ENCODE measurements at places on chromosomes 2 and 18.

- H3K36me3 ChIP-seq: peaks cover 33% of the 10 kb centered on the region
- no peaks in the 10 kb centered on the region for H3K4me1 ChIP-seq
- no peak overlapping the region for H3K4me3 ChIP-seq
- no peaks in the 10 kb centered on the region for H3K27me3 ChIP-seq
- no peak for DNase-seq
Measured at GRCh38 chr2:190366248-190366753, 22.9 kb downstream of the INPP1 start.

- H3K4me3 ChIP-seq: no peak overlapping the region
- H3K4me1 ChIP-seq: no peaks in the 10 kb centered on the region
- no peaks in the 10 kb centered on the region for H3K27me3 ChIP-seq
- peak; percentile 69 for DNase-seq
Measured at GRCh38 chr18:63963615-63964256, 6.1 kb upstream of the SERPINB8 start.

GRCh38 chr2:15984368-15985255, 44.3 kb downstream of the MYCN start:
- H3K4me3 ChIP-seq: no peak overlapping the region
- no peaks in the 10 kb centered on the region for H3K4me1 ChIP-seq
- no peak overlapping the region for H3K27ac ChIP-seq
- no peak for DNase-seq
- H3K36me3 ChIP-seq: no peaks in the 10 kb centered on the region
- no peaks in the 10 kb centered on the region for H3K27me3 ChIP-seq

GRCh38 chr2:17813742-17814473, 2.4 kb upstream of the MSGN1 start:
- peak overlapping the region; percentile 67 for H3K27ac ChIP-seq
- no peak overlapping the region for H3K4me3 ChIP-seq
- no peak for DNase-seq
- no peaks in the 10 kb centered on the region for H3K36me3 ChIP-seq

DNA sequence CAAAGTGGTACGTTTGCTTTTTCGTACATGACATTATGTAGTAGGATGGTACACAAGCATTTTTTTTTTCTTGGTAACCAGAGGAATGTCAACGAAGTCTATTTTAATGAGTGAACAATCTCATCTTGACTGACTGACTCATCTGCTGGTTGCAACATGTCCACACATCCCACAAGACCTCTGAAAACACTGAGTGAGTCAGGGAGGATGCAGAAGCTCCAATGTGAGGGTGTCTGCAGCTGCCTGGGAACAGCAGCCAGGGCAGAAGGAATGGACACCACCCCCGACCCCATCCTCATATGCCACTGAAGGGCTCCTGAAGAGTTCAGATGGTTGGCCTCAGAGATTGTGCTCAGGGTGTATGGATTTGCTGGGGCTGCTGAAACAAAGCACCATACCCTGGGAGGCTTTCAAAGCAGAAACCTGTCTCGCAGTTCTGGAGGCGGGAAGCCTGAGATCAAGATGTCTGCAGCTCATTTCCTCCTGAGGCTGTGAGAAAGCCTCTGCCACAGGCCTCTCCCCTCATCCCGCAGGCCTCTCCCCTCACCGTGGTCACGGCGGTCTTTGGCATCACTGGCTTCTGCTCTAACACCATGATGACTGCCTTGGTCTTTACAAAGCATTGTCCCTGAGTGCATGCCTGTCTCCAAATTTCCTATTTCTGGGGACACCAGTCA, 124.6 kb downstream of the LRATD1 start:
- no peak for DNase-seq
- H3K36me3 ChIP-seq: no peaks in the 10 kb centered on the region
- H3K4me3 ChIP-seq: no peak overlapping the region
- H3K27me3 ChIP-seq: no peaks in the 10 kb centered on the region
- no peaks in the 10 kb centered on the region for H3K4me1 ChIP-seq
- no peak overlapping the region for H3K27ac ChIP-seq

- DNase-seq: no peak
- H3K27me3 ChIP-seq: no peaks in the 10 kb centered on the region
- H3K27ac ChIP-seq: no peak overlapping the region
- no peaks in the 10 kb centered on the region for H3K4me1 ChIP-seq
Measured at GRCh38 chr2:42296226-42296625, 64.8 kb downstream of the COX7A2L start.

GRCh38 chr2:181546086-181546485, 88.9 kb downstream of the ITGA4 start:
- H3K4me3 ChIP-seq: no peak overlapping the region
- no peak overlapping the region for H3K27ac ChIP-seq
- no peaks in the 10 kb centered on the region for H3K27me3 ChIP-seq
- H3K36me3 ChIP-seq: no peaks in the 10 kb centered on the region

DNA sequence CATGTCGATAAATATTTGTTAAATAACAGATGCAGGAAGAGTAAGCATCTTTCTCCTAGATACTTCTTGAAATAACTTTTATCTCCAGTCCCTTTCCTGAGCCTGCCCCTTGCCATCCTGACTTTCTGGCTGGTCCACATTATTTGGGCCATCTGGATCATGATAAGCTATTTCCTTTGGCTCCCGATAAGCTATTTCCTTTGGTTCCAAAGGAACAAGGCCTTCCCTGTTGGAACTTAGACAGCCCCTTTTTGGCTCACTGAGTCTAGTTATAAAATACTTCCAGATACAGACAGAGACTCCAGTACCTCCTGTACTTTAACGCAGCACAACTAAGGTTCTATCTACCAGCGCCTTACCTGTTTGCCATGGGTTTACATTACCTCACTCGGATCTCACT, 205.3 kb upstream of the CCDC150 start:
- no peaks in the 10 kb centered on the region for H3K36me3 ChIP-seq
- H3K27ac ChIP-seq: no peak overlapping the region
- H3K4me3 ChIP-seq: no peak overlapping the region
- DNase-seq: no peak
- H3K27me3 ChIP-seq: no peaks in the 10 kb centered on the region

DNA sequence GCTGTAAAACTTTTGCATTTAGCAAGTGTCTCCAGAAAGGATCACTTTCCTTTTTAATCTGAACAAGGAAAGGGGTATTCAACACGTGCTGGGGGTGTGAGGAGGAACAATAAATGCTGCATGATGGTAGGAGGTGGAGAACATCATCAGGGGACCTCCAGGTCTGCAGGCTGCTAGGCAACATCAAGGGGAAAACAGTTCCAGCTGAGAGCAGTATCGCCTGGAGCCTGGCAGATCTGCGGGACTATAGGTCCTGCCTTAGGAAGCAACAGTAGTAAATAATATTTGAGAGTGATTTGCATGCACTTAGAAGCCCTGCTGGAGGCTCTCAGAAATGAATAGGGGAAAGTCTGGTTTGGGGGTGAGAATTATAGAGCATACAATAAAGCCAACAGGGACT, 175.6 kb downstream of the SUCLG1 start:
- H3K27me3 ChIP-seq: no peaks in the 10 kb centered on the region
- no peak overlapping the region for H3K4me3 ChIP-seq
- no peaks in the 10 kb centered on the region for H3K4me1 ChIP-seq
- H3K27ac ChIP-seq: no peak overlapping the region

DNA sequence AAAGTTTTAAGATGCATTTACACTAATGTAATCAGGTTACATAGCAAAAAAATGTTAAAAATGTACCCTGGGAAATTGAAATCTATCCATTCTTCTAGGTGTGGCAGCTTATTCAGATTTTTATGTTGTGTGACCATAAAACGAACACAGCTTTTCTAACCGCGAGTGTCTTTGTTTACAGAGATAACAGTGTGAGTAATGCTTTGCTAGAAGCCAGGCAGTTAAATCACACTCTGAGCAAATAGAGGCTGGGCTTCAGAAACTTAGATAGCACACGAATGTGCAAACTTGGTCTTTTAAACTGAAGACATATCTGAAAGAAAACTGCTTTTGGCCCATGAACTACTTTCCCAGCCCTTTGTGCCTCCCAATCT, 116.1 kb downstream of the SPTBN1 start:
- peaks cover 15% of the 10 kb centered on the region for H3K4me1 ChIP-seq
- no peaks in the 10 kb centered on the region for H3K27me3 ChIP-seq
- no peak for DNase-seq
- no peak overlapping the region for H3K4me3 ChIP-seq
- no peaks in the 10 kb centered on the region for H3K36me3 ChIP-seq

GRCh38 chr18:46156843-46157242, 52.7 kb downstream of the HAUS1 start:
- no peak overlapping the region for H3K4me3 ChIP-seq
- DNase-seq: no peak
- no peaks in the 10 kb centered on the region for H3K4me1 ChIP-seq
- H3K27me3 ChIP-seq: no peaks in the 10 kb centered on the region

GRCh38 chr18:74356959-74357358, 41.3 kb downstream of the C18orf63 start:
- H3K27me3 ChIP-seq: no peaks in the 10 kb centered on the region
- H3K4me3 ChIP-seq: no peak overlapping the region
- H3K36me3 ChIP-seq: no peaks in the 10 kb centered on the region
- H3K27ac ChIP-seq: no peak overlapping the region

GRCh38 chr2:237451643-237452469, 35.2 kb upstream of the MLPH start:
- H3K36me3 ChIP-seq: no peaks in the 10 kb centered on the region
- H3K4me1 ChIP-seq: peaks cover 33% of the 10 kb centered on the region
- no peak for DNase-seq
- no peak overlapping the region for H3K4me3 ChIP-seq

DNA sequence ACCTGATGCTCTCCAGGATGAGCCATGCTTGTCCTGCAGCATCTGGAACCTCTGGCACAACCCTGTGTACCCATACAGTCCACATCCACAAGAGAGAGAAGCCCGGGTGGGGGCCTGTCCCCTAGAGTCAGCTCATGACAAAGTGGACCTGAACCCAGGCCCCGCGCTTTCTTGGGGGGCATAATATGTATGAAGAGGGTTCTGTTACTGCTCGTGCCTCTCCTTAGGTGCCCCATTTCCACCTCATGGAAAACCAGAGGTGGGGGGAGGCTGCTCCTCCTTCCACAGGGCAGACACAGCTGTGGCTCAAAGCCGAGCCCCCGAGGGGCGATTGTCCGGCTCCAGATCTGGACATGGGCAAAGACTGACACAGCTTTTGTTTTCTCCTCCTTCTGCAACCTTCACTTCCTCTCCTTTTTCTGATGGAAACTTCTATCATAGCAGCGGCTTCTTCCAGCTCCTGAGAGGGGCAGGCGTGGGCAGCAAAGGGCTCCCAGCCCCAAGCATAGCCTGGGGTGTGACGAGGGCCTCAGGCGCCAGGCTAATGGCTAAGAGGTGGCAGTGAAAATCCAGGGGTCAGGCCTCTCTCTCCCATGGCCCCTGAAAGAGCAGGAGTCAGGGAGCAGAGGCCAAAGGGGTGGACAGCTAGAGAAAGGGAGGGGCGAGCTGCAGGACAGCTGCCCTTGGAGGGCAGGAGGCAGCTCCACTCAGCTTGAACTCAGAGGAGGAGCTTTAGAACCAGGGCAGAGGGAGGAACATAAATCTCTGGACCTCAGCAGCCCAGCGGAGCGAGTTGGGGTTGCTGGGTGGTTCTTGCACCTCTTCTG, 155.5 kb downstream of the ZFP36L2 start:
- H3K36me3 ChIP-seq: no peaks in the 10 kb centered on the region
- H3K4me3 ChIP-seq: no peak overlapping the region
- H3K27me3 ChIP-seq: no peaks in the 10 kb centered on the region
- peak overlapping the region; percentile 57 for H3K27ac ChIP-seq
- DNase-seq: no peak

DNA sequence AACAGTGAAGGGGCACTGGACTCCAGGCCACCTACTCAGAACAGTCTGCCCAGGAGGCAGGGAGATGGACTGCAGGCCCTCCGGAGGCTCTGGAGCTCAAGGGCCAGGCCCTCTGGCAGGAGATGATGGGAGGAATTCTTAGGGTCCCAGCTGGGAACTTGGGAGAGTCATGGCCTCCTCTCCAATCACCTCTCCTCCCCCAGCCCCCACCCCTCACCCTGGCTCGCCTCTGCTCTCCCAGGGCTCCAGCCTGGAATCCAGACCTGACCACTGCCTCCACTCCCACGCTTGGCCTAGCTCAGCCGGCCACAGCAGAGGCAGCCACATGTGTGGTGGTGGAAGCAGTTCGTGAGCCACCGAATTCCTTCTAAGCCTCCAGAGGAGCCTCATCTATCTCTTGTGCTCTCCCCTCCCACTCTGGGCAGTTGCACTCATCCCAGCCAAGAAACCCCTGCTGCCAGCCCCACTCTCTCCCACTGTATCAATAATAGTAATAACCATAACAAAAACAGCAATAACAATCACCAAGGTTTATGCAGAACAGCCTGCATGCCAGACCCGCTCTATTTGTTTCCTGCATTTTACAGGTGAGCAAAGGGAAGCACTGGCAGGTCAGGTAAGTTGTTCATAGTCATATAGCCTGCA, 67.4 kb downstream of the TNS1 start:
- peak overlapping the region; percentile 64 for H3K4me3 ChIP-seq
- H3K36me3 ChIP-seq: peaks cover 25% of the 10 kb centered on the region
- H3K4me1 ChIP-seq: peaks cover 81% of the 10 kb centered on the region
- no peak for DNase-seq

DNA sequence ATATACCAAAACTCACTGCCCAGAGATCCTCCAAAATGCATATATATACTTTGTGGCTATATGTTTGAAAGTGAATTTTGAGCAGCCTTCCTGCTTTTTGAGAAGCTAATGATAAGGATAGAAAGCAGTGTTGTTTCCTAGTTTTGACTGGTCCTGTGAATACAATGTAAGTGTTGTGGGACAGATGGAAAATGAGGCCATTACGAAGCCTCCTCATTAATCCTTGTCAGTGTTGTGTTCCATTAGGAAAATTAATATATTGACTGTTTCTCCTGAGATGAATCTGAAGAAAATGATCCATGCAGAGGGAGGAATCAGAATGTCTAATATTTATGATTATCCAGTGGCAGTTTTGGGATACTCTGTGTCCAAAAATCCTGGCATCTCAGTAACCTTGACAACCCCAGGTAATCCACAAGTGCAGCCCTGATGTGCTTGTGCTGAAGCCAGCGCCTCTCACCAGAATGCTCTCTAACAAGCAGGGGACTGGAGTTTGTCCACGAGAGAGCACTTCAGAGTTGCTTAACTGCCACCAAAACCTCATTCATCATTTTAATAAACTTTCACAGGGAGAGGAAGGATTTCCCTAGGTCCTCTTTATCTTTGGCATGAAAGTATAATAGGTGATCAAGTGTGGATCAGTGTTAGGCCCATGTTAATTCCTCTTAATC, 418.6 kb downstream of the CMPK2 start:
- DNase-seq: no peak
- H3K27me3 ChIP-seq: no peaks in the 10 kb centered on the region
- no peak overlapping the region for H3K27ac ChIP-seq
- no peaks in the 10 kb centered on the region for H3K4me1 ChIP-seq
- H3K4me3 ChIP-seq: no peak overlapping the region

DNA sequence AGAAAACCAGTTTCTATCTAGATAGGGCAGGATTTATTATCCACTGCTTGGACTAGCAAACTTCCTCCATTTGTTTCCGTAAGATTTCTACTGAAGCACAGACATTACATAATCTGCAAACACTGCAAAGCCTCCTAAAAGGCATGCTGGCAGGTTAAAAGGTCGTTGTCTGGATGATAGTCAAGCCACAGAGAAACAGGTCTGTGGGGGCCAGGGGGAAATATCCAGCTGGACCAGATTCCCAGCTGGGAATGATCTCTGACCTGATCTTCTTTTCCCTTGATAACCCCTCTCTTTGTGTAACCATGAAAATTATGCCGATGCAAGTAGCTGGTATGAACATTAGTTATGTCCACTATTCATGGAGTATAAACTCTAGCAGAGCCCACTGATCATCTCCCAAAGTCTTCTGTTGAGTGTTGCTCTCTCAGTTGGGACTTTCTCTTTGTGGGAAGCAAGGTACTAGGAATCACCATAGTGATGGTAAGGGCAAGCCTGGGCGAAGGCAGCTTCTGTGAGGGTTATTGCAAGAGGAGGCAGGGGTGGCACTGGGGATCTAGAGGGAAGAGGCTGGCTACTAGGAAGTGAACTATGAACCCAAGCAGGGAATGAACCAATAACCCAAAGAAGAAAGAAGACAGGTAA, 61.3 kb downstream of the GDF7 start:
- no peak overlapping the region for H3K4me3 ChIP-seq
- H3K27me3 ChIP-seq: no peaks in the 10 kb centered on the region
- H3K4me1 ChIP-seq: peaks cover 35% of the 10 kb centered on the region
- no peaks in the 10 kb centered on the region for H3K36me3 ChIP-seq
- DNase-seq: no peak

All from ascending aorta (tissue), 2 donors.